ENCODE measurements at places on chromosomes 3 and 15. TPM values are rescaled to one million over a fixed set of nuclear protein-coding genes. Genes with fewer than 3 reads are reported as not detected.

The SLC9C1 gene
- not detected for total RNA-seq

The ZNF660 gene
- 5.0 TPM for total RNA-seq

The MYO5C gene
- under 0.01 TPM for total RNA-seq

The CPNE4 gene
- not detected for total RNA-seq

The CCDC13 gene
- total RNA-seq = 0.72 TPM

The DUOXA1 gene
- 0.29 TPM for total RNA-seq

The PRTG gene
- 4.7 TPM for total RNA-seq

The FOXL2 gene
- total RNA-seq = under 0.01 TPM

The IL12A gene
- total RNA-seq = 4.7 TPM

The PTH1R gene
- total RNA-seq = 0.29 TPM

The SLC35G2 gene
- 8.0 TPM for total RNA-seq

The HYKK gene
- 5.1 TPM for total RNA-seq

The CEMIP gene
- 687 TPM for total RNA-seq

The CHRM5 gene
- total RNA-seq = under 0.01 TPM

The SHC4 gene
- 1.5 TPM for total RNA-seq
